Cerebellum (tissue), 4 donors: ENCODE measurements at places on chromosomes 11 and 22. TPM values are rescaled to one million over a fixed set of nuclear protein-coding genes. Genes with fewer than 3 reads are reported as not detected.

The SLC22A12 gene
- not detected for total RNA-seq

The HBB gene
- total RNA-seq = 418 TPM

- DNase-seq = no peak
Observed at GRCh38 chr11:15967966-15968365, 388.4 kb downstream of the SOX6 start.

DNA sequence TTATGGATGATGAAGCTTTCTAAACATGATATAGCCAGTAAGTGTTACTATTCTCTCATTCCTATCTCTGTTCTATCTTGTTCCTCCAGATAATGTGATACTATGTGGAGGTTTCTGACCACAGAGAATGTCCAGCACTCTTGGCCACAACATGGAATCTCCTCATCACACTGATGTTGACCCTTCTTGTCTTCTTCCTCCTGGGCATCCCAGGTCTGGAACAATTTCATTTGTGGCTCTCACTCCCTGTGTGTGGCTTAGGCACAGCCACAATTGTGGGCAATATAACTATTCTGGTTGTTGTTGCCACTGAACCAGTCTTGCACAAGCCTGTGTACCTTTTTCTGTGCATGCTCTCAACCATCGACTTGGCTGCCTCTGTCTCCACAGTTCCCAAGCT lies 9.9 kb upstream of the OR56B1 start:
- no peak for DNase-seq

The VSTM5 gene
- total RNA-seq = 3.7 TPM

GRCh38 chr11:108235633-108236032 lies 12.8 kb downstream of the ATM start:
- DNase-seq = no peak

GRCh38 chr11:134734141-134734845 lies 322.3 kb upstream of the B3GAT1 start:
- DNase-seq = no peak

DNA sequence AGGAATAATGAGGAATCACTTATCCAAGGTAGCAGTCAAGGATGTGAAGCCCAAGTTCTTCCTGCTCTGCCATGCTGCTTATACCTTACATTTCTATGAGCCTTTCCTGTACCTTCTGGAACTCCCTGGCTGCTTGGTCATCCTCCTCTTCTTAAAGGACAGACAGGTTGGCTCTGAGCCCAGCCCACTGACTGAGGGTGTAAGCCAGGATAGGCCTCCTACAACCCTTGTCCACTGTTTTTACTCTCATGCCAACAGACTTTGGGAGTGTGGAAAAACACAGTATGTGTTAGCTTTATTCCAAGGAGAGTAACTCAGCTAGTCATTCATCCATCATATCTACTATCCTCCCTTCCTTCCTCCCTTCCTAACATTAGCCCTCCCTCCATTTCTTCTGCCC lies 47.5 kb downstream of the IRAG1 start:
- DNase-seq = no peak

The SLC6A5 gene
- 10.9 TPM for total RNA-seq

DNA sequence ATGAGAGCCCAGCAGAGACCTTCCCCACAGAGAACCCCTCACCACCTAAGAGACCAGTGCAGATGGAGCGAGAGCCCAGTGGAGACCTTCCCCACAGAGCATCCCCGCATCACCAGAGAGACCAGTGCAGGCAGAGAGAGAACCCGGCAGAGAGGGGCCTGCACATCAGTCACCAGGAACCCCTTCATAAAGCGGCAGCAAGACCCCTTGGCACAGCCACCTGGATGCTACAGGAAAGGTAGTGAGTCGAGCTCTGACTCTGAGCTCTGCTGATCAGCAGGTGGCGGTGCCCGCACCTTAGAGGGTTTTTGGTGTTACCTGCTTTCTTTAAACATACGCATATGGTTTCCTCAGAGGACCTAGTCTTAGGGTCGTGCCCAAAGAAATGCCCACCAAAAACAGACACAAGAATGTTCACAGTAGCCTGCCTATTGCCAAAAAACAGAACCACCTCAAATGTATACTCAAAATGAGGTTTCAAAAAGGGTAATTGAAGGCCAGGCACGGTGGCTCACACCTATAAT lies 678.7 kb downstream of the BRD1 start:
- no peak for DNase-seq

DNA sequence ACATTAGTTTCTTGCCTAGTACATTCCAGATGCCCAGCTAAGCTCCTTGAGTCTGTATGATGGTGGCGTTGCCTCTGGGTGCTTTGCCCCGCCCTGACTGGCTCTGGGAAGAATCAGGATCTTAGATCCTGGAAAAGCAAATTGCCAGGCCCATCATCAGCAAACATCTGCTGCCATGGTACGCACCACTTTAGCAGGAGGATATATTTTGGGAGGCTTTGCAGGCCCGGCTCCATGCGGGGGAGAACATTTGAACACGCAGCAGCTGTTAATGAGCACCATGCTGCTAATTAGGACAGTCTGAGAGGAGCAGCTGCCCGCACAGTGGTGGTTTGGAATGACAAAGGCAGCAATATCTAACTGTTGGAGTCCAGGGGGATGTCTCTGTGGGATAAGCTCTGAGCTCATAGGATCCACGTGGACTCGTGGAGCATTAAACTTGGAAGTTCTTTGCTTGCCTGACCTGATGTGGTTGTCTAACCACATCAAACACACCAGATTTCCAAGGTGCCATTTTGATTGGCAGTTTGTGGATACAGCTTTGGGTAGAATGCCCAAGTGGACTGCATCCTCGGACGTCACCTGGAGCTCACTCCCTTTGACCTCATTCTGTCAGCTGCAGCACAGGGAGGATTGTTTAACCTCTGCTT lies 217.0 kb upstream of the ZBED5 start:
- DNase-seq = no peak

DNA sequence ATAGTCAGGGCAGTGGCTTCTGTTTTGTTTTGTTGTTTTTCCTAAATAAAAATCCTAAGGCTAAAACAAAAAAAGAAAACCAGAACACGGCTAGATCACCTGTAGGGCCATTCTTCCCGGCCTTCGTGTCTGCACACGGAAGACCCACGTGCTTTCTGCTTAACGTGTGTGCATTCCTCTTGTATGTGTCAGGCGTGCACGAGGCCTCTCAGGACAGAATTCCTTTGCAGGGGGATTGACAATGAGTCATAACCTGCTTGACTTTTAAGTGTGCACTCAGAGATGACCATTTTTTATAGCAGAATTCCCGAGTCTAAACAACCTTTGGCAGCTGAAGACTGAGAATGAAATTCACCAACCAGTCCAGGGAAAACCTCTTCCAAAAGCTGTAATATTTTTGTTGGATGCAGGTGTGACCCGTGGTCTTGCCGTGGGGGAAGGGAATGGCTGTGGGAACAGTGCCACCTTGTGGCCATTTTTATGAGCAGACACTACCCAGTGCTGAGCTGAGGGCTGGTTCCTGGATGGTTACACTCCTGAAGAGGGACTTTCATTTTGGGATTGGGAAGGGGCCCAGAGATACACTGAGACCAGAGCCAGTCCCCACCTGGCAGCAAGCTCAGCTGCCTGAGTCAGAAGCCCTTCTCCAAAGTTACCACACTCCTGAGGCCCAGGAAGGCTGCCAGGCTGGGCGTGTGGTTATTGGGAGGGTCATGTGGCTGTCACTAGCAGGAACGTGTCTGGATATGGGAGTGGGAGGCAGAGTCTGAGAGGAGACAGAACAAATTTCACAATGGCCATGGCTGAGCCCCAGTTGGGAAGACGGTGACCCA lies 35.7 kb upstream of the DKK3 start:
- DNase-seq = peak; percentile 85

DNA sequence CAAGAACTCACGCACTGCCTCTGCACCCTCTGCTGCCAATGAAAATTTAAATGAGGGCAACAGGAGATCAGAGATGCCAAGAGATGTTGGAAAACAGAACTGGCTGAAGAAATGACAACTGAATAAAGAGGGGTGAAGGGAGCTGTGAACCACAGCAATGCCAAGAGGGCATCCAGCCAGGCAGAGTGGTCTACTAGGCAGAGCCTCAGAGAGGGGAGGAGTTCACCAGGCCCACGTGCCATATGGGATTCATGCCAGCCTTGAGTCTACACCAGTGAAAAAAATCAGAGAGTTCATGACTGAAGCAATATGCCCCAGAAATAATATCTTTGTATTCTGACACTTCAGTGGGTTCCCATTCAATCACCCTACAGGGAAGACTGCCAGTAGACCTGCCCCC lies 4.4 kb downstream of the APOL2 start:
- no peak for DNase-seq

GRCh38 chr22:39080052-39080762 lies 3.1 kb downstream of the APOBEC3G start:
- DNase-seq = no peak

The OR51B4 gene
- 0.36 TPM for total RNA-seq

- DNase-seq = no peak
Observed at GRCh38 chr22:46251816-46252380, 1.8 kb upstream of the CDPF1 start.

- no peak for DNase-seq
Observed at GRCh38 chr11:567629-568292, 7.0 kb downstream of the RASSF7 start.

DNA sequence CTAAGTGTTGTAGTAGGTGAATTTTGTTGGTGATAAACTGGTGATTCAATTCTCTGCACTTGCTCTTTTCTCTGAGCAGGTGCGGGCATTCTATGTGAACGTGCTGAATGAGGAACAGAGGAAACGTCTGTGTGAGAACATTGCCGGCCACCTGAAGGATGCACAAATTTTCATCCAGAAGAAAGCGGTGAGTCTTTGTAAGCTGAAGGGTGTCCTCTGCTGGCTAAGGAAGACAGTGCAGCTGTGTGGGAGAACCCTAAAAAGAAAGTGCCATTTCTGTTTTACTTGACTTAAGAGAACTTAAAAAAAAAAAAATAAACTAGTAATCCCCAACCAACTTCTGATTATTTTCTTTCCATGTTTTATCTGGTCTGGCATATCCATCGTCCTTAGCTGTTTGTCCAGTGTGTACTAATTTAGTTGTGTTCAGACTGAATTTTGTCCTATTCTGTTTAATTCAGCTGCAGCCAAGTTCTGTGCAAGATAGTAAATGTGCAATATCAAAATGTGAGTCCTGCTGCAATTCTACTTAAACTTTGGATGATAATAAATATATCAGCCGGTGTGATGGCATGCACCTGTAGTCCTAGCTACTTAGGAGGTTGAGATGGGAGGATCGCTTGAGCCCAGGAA lies 29.6 kb downstream of the CAT start:
- DNase-seq = no peak

DNA sequence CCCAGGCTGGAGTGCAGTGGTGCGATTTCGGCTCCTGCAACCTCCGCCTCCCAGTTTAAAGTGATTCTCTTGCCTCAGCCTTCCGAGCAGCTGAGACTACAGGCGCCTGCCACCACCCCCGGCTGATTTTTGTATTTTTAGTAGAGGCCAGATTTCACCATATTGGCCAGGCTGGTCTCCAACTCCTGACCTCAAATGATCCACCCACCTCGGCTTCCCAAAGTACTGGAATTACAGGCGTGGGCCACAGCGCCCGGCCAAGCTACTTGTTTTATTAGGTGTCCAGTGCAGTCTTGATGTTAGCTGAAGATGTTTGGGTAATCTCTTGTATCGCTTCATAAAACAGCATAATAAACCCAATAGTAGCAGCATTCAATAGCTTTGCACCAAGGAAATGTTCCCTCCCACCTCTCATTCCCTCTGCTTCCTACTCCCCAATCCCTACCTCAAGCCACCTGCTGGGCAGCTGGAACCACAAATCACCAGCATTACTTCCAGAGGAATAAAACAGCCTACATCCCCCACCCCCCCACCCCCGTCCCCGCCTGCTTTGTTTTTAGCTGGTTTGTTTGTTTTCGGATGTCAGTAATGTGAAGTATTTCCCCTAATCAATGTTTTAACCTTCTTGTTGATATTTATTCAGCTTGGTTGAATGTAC lies 11.0 kb upstream of the GRIK4 start:
- DNase-seq = no peak

The SMC1B gene
- total RNA-seq = not detected

DNA sequence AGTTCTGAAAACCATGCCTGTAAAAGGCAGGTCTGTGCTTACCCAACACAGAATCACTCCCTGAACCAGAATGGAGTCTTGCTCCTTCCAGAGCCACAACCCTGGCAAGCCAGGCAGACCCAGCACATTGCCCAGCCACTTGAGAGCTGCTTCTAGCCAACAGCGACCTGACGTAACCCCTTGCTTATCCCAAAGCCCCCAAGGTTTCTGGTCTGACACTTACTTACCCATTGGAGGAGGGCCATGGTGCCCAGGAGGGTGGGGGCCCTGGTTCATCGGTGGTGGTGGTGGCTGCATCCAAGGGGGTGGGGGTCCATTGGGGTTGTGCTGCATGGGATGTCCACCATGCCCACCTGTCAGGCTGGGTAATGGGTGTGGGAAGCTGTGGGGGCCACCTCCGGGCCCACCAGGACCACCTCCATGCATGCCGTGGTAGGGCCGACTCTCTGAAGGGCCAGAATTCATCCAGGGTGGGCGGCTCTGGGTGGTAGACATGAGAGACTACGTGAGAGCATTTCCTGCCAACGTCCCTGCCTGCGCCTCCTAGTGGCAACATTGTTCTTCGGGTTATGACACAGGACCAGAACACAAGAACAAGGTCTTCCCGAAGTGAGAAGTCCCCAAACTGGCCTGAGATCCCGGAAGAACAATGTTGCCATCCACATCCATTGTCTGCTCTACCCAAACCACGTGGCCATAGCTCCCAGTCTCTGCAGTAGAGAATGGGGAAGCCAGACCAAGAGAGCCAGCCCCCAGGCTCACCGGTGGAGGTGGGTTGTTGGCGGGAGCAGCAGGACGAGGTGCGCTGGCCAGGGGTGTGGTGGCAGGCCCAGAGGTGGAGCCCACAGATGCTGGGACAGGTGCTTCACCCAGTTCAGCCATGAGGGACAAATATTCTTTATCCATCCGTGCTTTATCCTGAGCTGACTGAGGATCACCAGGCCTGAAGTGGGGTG lies 7.8 kb upstream of the PYGM start:
- no peak for DNase-seq

The KDM4D gene
- 1.8 TPM for total RNA-seq

The PAMR1 gene
- 2.4 TPM for total RNA-seq

DNA sequence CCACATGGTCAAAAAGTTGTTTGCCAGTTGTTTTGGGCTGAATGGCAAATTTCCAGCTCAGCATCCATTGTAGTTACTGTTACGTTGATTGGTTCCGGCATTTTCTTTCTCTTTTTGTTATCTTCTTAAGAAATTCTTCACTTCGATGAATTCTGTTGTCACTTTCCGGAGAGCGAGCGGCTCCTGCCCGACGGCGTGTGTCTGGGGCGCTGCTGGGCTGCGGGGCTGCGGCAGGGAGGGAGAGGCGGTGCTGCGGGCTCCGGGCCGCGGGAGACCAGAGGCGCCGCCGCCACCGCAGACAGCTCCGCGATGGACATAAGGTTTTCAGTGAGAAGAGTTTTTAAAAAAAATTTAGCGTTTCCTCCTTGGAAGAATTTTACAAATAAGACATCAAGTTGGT lies 117.4 kb downstream of the RRM1 start:
- DNase-seq = no peak

The CCND1 gene
- total RNA-seq = 20.8 TPM

The CNTN5 gene
- 110 TPM for total RNA-seq

The CATSPERZ gene
- total RNA-seq = not detected

DNA sequence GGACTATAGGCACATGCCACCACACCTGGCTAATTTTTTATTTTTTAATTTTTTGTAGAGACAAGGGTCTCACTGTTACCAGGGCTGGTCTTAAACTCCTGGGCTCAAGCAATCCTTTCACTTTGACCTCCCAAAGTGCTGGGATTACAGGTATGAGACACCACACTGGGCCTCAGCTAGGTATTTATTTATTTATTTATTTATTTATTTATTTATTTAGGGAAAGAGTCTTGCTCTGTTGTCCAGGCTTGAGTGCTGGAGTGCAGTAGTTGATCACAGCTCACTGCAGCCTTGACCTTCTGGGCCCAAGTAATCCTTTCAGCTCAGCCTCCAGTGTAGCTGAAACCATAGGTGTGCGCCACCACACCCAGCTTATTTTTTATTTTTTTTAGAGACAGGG lies 43.2 kb downstream of the HORMAD2 start:
- no peak for DNase-seq
